GM18507 (cell line): ENCODE measurements at places on chromosomes 13 and 19.

DNA sequence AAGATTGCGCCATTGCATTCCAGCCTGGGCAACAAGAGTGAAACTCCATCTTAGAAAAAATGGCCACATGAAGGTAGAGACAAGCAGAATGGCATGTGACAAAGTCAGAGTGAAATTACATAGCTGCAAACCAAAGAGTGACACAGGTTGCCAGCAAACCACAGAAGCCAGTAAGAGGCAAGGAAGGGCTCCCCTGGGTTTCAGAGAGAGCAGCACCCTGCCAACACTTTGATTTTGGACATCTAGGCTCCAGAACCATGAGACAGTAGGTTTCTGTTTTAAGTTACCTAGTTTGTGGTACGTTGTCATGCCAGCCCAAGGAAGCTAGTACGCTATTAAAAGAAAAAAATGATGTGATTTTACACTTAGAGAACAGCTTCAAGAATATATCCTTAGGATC lies 1.9 kb downstream of the NLRP4 start:
- no peak for DNase-seq

GRCh38 chr13:75801388-75801945 lies 165.3 kb downstream of the LMO7 start:
- no peak for DNase-seq

GRCh38 chr13:36417331-36417730 lies 15.0 kb upstream of the CCNA1 start:
- no peak for DNase-seq

DNA sequence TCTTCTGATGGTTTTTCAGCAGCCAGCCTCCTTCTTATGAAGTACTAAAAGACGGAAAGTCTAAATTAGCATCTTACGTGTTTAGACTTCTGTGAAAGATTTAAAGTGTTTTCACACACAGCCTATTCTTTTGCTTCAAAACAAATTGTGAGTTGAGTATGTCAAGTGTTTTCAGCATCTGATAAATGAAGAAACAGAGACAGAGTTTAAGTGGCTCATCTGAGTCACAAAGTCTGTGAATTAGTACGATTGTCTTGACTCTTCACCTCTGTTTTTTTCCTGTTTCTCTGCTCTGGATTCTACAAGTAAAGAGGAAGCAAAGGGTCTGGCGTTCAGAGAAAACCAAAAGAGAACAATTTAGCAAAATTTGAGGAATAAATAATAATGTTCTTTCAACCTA lies 116.4 kb downstream of the FRY start:
- DNase-seq, result no peak

DNA sequence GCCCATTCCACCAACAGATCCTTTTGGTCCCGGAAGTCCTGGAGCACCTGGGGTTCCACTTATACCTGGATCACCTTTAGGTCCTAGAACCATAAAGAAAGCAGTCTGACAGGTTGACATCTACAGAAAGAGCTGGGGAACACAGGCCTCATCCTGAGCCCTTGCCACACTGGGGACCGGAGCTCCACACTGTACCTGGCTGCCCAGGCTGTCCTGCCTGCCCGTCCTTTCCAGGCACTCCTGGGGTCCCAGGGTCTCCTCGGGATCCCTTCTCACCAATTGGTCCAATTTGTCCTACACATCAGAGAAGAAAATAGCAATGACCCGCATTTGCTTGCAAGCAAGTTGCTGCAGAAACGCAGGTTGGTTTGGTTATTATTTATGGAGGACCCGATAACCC lies 130.5 kb downstream of the COL4A1 start:
- DNase-seq, result no peak

- no peak for DNase-seq
These were observed 454.8 kb downstream of the DACH1 start for GRCh38 chr13:71412231-71412630.

GRCh38 chr19:18340190-18340989 lies at the start of gene PGPEP1:
TSS of gene PGPEP1 (plus strand) at chr19:18340598. CDS start at chr19:18340682, 84 bp downstream.
- peak; percentile 84 for DNase-seq

GRCh38 chr19:6030214-6030507 lies 52.2 kb upstream of the RANBP3 start:
- no peak for DNase-seq

- DNase-seq, result no peak
These were observed 5.7 kb downstream of the ADPRHL1 start for GRCh38 chr13:113447596-113447995.

DNA sequence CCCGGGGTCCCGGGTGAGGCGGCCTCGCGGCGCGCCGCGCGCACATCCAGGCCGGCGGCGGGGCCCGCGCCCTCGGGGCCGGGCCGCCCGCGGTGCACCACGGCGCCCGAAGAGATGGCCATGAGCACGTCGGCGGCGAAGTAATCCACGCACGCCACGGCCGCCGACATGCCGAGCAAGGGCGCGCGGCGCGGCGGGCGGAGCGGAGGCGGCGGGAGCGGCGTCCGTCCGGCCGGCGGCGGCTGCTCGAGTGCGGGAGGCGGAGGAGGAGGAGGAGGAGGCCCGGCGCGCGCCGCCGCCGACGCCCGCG lies at the start of gene KLF16:
Gene KLF16, minus strand, starts transcription at position 252 of the 310 bp plus-strand sequence. Its CDS starts 82 bp downstream, at position 170.
- DNase-seq, result no peak

DNA sequence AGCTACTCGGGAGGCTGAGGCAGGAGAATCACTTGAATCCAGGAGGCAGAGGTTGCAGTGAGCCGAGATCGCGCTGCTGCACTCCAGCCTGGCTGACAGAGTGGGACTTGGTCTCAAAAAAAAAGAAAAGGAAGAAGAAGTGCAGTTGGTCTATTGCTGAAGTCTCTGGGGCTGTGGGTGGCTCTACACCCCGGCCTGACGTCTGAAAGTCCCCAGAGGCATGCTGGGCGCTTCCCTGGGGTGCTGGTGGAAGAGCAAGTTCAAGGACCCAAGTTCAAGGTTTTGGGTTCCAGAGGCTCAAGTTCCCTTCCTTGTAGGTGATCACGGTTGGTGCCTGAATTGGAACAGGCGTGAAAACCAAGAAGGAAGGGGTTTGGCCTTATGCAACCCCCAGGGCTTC lies 3.8 kb downstream of the HCN2 start:
- DNase-seq, result no peak

- DNase-seq, result no peak
These were observed 25.3 kb upstream of the MAB21L1 start for GRCh38 chr13:35501661-35502235.

- no peak for DNase-seq
These were observed 16.6 kb upstream of the LRP3 start for GRCh38 chr19:33177417-33177979.

GRCh38 chr13:95644601-95645052 lies at the start of gene DZIP1:
TSS of gene DZIP1 (minus strand) at chr13:95644706. CDS start at chr13:95642029, 2,677 bp downstream.
- DNase-seq, result no peak

DNA sequence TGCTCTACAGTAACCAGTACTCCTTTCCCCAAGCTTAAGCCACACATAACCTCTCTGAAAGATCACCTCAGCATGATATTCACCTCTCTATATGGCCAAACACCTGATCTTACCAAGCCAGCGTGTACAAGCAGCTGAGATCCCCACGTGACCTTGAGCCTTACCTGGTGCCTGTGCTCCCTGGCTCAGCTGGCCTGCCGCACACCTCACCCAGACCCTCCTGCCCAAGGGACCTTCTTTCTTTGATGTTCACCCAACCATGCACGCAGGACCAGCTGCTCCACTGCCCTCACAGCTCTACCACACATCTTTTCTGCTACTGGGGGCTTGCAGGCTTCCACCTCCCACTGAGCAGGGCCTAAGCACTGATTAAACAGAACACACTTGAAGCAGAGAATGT lies 9.0 kb downstream of the DHRS12 start:
- no peak for DNase-seq

GRCh38 chr13:40197049-40197448 lies 469.4 kb downstream of the FOXO1 start:
- DNase-seq, result no peak

- DNase-seq, result no peak
These were observed 16.6 kb downstream of the CKM start for GRCh38 chr19:45306040-45306439.

- peak; percentile 15 for DNase-seq
These were observed 598 bp upstream of the LPAR2 start for GRCh38 chr19:19628501-19629134.

GRCh38 chr19:17539238-17540117 lies 16.0 kb upstream of the COLGALT1 start:
- DNase-seq, result peak; percentile 94

DNA sequence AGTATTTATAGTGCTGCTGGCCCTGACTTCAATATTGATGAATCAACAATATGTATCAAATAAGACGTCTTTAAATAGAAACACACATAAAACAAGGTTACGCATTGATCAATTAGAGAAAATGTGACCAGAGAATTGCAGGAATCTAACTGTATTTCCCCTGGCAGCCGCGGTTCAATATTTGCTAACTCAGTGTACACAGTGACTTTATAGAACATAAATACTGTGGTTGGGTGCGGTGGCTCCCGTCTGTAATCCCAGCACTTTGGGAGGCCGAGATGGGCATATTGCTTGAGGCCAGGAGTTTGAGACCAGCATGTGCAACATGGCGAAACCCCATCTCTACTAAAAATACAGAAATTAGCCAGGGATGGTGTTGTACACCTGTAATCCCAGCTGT lies 22.8 kb upstream of the UPF3A start:
- no peak for DNase-seq

- no peak for DNase-seq
These were observed 1.9 kb downstream of the FOXO1 start for GRCh38 chr13:40664350-40665125.

DNA sequence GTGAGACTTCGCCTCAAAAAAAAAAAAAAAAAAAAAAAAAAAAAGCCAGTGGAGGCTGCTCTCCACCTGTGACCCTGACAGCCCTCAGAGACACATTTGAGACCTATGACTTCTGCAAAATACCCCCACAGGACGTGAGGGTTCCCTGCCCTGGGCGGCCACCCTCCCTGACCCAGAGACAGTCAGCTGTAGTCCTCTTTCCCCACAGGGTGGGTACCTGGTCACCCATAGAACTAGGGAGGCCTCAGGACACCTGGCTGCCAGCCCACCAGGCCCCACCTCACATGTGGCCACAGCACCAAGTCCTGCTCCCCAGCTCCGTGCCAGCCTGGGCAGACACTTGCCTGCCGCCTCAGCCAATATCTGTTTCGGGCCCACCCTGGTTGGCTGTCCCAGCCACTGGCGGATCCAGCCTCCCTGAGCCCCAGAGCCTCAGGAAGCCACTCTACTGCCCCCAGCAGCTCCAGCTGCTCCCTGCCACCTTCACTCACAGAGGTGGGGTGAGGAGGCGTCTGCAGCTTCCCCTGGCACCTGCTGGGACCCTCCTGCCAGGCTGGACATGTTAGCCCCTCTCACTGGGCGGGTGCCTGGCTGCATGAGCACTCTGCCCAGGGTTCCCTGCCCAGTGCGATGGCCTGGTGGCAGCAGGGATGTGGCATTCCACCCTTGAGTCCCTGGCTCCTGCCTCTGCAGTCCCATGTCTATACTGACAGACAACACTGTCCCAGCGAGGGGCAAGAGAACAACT lies 6.9 kb downstream of the MKNK2 start:
- DNase-seq, result no peak

GRCh38 chr13:27967736-27968315 lies 1.3 kb downstream of the CDX2 start:
- DNase-seq, result no peak

GRCh38 chr13:98541701-98542203 lies 35.2 kb downstream of the STK24 start:
- DNase-seq, result no peak

- no peak for DNase-seq
These were observed 101.5 kb downstream of the STARD13 start for GRCh38 chr13:33184112-33184490.

- no peak for DNase-seq
These were observed 279.9 kb downstream of the FOXO1 start for GRCh38 chr13:40386586-40386985.

DNA sequence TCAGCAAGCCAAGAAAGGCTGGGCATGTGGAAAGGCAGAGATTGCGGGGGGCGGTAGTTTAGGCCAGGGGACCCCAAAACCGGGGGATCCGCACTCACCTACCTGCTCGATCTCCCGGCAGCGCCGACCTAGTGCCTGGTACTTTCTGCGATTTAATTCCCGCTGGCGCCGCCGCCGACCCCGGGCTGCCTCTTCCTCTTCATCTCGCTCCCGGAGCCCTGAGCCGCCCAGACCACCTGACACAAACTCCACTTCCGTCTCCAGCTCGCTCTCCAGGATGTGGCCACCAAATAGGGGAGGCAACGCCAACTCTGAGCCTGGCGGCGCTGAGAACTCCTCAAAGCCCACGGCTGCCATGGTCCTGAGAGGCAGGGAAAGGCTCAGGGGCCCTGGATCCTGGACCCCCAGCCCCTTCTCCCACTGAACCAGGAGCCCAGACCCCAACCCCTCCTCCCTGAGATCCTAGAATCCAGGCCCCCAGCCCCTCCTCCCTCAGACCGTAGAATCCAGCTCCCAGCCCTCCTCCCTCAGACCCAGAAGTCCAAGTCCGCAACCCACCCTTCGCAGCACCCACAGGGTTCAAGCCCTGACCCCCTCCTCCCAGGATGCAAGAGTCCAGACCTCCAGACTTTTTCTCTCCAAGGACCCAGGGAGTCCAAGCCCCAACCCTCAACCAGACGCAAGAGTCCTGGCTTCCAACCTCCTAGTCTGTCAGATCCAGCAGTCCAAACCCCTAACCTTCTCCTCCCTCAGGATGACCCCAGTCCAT lies 933 bp downstream of the TFPT start:
- DNase-seq, result peak; percentile 43

- DNase-seq, result no peak
These were observed 47.1 kb downstream of the COL4A2 start for GRCh38 chr13:110354123-110354627.

DNA sequence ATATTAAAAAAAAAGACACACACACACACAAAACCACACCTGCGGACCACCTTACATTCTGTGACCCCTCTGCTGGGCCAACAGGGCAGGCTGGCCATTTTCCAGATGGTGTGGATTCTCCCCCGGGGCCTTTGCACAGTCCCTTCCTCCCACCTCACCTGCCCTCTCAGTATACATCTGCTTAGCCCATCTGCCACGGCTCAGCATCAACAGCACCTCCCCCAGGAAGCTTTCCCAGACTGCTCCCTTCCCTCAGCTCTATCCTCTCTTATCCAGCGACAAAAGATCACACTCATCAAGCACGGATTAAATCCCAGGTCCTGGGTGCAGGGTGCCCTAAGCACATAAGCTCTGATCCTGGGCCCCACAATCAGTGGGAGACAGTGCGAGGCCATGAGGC lies 4.5 kb downstream of the ZNF787 start:
- no peak for DNase-seq

- DNase-seq, result no peak
These were observed 12.9 kb upstream of the CCDC169 start for GRCh38 chr13:36310417-36311108.

- no peak for DNase-seq
These were observed 21.5 kb upstream of the SERPINE3 start for GRCh38 chr13:51318015-51318414.

GRCh38 chr19:245457-245856 lies 45.7 kb downstream of the PLPP2 start:
- DNase-seq, result no peak

- DNase-seq, result no peak
These were observed 325.9 kb downstream of the FOXO1 start for GRCh38 chr13:40340368-40341095.

- no peak for DNase-seq
These were observed 803.4 kb downstream of the PCDH17 start for GRCh38 chr13:58434943-58435342.
